Tracheal epithelial cell (primary cell): ENCODE measurements at places on chromosomes 4 and X. TPM values are rescaled to one million over a fixed set of nuclear protein-coding genes. Genes with fewer than 3 reads are reported as not detected.

The PIM2 gene
- total RNA-seq: 11.3 and 12.0 TPM in 2 replicates

The RBM47 gene
- 66.3 and 70.5 TPM in 2 replicates for total RNA-seq

The XKRX gene
- 0.24 and 1.1 TPM in 2 replicates for total RNA-seq

The PHOX2B gene
- total RNA-seq: not detected in 2 replicates

The CT83 gene
- total RNA-seq: 1.1 TPM in 1 of 2 replicates, not detected in the other

The FGF2 gene
- 6.0 and 8.0 TPM in 2 replicates for total RNA-seq

The DDX53 gene
- total RNA-seq: not detected in 2 replicates

The MAGED4B gene
- 8.9 TPM in 1 of 2 replicates, not detected in the other for total RNA-seq

The HSFX3 gene
- not detected in 2 replicates for total RNA-seq

The CYTL1 gene
- total RNA-seq: 0.48 TPM in 1 of 2 replicates, not detected in the other

The UBL4A gene
- 56.6 and 82.7 TPM in 2 replicates for total RNA-seq

The USP17L22 gene
- not detected in 2 replicates for total RNA-seq

The ZRSR2 gene
- 0.64 and 0.72 TPM in 2 replicates for total RNA-seq

The MAGEB10 gene
- total RNA-seq: not detected in 2 replicates

The CENPVL3 gene
- under 0.01 TPM in 1 of 2 replicates, not detected in the other for total RNA-seq

The CXorf65 gene
- total RNA-seq: not detected in 2 replicates
